Cerebellar nuclear complex (tissue), 1 donor: ENCODE measurements at places on chromosomes 12 and 14.

DNA sequence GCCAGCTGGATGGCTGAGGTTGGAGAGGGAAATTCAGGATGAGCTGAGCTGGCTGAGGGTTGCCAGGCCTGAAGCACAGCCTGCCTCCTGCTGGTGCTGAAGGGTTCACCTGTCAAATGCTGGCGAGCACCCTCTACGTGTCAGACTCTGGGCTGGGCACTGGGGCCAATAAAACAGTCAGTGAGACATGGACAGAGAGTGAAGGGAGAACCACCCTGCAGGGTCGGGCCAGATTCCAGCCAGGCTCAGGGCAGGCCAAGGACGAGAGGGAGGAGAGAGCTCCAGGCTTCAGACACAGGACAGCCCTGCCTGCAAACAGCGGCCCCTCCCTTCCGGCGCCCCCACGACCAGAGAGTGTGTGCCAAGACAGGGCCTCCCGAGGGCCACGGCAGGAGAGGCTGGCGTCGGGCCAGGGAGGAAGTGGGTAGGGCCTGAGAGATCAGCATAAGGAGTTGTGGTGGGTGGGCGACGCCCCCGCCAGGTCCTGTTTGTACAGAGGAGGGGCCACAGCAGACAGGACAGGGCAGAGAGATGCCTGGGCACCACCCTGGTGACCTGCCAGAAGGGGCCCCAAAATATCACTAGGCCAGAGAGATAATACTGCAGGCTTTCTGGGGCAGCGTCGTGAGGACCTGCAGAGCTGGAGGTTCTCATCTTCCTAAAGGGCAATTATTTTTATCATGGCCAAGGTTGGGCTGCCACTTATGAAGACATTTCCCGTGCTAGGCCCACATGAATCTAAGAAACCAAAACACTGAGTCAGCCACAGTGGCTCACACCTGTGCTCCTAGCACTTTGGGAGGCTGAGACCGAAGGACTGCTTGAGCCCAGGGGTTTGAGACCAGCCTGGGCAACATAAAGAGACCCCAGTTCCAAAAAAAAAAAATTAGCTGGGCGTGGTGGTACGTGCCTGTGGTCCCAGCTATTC is 73.1 kb upstream of the GPR68 start:
- DNase-seq, result peak; percentile 58

DNA sequence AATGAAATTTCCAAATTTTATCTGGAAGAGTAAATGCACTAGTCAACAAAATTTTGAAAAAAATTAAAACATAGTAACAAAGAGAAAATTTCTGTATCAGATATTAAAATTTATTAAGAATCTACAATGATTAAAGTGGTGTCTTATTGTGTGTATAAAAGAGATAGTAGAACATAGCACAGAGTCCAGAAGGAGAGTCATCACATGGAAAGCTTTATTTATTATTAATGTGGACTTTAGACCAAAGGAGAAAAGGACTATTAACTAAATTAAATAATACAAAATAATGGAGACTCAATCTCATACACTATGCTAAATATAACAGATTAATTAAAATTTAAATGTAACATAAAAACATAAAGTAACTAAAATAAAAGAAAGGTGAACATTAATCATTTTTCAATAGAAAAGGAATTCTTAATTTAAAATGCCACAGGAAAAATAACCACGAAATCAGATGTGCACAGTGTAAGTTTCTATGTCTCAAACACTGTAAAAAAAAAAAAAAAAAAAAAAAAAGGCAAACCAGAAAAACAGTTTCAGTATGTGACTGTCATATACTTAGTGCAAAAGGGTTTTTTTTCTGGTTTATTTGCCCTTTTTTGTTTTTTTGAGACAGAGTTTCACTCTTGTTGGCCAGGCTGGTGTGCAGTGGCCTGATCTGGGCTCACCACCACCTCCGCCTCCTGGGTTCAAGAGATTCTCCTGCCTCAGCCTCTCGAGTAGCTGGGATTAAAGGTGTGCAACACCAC is 95.4 kb downstream of the MYF5 start:
- DNase-seq, result no peak

DNA sequence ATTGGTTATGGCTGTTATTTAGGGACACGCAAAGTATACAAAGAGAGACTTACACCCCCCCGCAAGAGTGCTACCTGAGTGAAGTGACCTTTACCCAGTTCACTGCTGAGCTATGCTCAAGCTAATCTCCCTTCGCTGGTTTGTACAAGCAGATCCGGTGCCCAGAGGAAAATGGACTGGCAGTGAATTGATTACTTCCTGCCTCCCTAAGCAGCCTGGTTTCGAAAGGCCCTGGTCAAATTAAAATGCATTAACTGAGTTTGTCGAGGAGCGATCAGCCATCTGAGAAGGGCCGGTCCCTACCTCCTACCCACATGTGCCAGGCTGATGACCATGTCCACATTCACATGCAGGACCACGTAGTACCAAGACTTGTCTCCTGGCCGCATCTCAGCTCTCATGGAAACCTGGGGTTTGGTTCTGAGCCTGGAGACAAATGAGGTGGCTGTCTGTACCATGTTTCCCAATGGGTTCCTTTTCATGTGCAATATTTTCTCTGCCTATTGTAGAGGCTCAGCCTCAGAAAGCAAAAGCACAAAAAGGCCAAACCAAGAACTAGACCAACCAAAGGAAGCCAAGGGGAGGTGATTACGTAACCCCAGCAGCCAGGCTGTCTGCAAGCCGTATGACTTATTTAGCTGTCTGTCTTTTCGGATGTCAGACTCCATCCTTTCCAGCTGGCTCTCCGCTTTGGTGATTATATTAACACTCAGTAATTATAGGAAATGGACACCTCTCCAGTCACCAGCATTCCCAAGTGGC is 284.7 kb upstream of the PWP1 start:
- DNase-seq, result no peak

DNA sequence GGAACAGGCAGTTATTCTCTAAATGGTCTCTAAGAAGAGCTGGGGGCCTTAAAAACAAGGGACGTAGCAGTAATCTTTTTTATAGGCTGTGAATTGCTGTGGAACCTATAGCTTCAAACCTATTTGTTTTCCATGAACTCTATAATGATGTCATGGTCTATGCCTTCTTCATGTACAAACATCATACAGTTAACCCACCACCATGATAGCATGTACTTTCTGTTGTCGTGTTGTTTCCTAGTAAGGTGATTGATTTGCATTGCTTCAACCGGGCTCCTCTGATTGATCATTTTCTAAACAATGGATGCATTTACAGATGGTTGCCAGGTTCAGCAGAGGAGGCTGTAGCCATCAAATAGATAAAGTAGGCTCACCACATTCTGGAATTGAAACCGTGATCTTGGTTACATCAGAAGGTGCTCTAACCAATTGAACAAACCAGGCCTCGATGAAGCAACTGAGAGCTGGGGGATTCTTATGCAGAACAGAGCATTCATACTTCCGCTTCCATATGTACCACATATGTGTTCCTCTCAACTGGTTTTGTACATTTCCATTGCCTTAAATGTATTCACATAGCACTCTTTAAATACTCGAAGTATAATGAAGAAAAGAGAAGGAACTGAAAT is 25.6 kb upstream of the PCNX1 start:
- DNase-seq, result no peak

- no peak for DNase-seq
These were observed 8.7 kb upstream of the WDR89 start for GRCh38 chr14:63650256-63650952.

- DNase-seq, result no peak
These were observed 112.5 kb downstream of the DENND5B start for GRCh38 chr12:31478425-31478824.

GRCh38 chr12:69998011-69998410 is 173.0 kb downstream of the MYRFL start:
- no peak for DNase-seq

DNA sequence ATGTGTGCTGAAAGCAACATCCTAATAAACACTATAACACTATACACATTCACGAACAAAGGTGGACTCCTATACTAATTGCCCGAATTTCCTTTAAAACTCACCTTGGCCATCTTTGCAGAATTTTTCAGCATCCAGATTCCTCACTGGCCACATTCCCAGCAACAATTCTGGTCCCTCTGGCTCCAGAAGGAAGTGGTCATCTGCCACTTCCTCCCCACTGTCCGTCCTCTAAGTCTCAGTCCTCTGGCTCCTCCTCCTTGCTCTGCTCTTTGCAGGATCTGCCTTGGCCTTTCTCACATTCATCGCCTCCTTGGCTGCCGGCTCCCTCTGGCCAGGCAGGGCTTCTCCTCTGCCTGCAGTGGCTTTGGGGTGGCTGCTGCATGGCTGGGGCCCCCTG is 426.0 kb downstream of the FUT8 start:
- no peak for DNase-seq

DNA sequence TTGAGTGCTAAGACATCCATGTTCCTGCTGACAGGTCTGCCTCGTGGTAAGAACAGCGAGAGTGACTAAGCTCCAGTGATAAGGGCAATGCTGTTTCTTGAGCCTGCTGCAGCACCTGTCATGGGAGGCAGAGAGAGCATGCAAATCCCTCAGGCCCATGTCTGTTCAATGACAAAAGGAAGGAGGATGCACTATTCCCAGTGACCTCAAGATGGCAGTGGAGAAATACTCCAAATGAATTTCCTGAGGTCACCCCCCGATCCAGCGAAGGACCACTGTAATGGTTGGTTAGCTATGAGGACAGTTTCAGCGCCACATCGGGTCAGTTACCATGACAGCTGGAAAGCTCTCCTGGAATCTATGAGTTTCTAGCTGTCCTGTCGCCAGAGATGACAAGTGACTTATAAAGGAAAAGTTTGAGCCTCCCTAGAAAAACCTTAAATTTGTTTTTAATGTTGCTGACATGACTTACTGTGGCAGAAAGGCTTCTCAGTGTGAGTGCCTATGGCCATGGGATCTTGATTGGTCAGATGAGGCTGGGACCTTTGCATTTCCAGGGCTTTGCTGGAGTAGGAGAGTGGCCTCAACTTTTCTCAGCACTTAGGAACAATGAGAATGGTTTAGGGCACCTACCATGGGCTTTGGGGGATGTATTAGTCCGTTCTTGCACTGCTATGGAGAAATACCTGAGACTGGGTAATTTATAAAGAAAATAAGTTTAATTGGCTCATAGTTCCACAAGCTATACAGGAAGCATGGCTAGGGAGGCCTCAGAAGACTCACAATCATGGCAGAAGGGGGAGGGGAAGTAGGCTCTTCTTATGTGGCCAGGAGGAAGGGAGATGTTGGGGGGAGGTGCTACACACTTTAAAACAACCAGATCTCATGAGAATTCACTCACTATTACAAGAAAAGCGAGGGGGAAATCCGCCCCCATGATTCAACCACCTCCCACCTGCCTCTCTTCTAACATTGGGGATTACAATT is 88.0 kb upstream of the TMEM260 start:
- DNase-seq, result peak; percentile 18

DNA sequence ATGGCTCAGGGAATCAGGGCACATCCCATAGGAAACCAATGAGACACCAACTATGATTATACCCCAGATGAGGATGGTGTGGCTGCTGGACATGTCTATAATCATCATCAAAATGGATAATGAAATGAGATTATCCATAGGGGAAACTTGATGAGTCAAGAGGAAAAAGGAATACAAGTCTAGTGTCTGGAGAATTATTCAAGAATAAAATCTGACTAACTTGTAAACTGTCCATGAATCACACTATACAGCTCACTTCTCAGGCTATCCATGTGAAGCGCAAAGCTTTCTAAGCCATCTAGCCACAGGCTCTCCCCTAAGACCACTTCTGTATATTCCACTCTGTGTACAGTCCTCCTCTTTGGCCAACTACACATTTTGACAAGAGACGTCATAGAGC is 52.5 kb downstream of the DUSP16 start:
- no peak for DNase-seq

DNA sequence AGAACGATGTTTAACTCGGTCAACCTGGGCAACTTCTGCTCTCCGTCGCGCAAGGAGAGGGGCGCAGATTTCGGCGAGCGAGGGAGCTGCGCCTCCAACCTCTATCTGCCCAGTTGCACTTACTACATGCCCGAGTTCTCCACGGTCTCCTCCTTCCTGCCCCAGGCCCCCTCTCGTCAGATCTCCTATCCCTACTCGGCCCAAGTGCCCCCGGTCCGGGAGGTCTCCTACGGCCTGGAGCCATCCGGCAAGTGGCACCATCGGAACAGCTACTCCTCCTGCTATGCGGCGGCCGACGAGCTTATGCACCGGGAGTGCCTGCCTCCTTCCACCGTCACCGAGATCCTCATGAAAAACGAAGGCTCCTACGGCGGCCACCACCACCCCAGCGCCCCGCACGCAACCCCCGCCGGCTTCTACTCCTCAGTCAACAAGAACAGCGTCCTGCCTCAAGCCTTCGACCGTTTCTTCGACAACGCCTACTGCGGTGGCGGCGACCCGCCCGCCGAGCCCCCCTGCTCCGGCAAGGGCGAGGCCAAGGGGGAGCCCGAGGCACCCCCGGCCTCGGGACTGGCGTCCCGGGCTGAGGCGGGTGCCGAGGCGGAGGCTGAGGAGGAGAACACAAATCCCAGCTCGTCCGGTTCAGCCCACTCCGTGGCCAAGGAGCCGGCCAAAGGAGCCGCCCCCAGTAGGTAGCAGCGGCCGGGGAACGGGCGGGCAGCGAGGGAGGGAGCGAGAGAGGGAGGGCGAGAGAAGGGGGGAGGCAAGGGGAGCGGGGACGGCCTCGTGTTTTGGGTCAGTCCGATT is 513 bp downstream of the HOXC11 start:
- no peak for DNase-seq

DNA sequence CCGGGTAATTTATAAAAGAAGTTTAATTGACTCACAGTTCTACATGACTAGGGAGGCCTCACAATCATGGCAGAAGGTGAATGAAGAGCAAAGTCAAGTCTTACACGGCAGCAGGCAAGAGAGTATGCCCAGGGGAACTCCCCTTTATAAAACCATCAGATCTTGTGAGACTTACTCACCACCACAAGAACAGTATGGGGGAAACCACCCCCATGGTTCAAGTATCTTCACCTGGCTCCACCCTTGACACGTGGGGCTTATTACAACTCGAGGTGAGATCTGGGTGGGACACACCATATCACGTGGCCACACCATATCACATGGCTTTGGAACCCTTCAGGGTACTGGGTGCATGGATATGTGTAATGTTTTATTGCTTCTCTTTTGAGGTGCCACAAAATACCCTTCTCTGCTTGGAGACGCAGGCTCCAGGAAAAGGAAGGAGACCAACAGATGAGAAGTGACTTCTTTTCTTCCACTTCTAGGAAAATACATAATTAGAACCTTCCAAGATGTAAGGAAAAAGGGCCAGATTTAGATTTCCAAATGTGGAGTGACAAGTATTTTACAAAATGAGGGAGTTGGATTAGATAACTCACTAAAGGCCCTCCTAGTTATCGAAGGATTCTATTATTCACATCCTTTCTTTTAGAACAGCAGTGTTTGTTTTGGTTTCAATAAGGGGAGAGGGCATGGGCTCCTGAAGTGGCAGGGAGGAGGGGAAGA is 33.1 kb upstream of the ETFBKMT start:
- DNase-seq, result no peak
